HCT116 (cell line): ENCODE measurements at places on chromosomes 3 and 15. TPM values are rescaled to one million over a fixed set of nuclear protein-coding genes. Genes with fewer than 3 reads are reported as not detected.

Gene FAM81A
- 6.6 TPM for total RNA-seq

Gene P2RY14
- total RNA-seq = not detected

Gene KIF23
- total RNA-seq = 83.7 TPM

Gene PP2D1
- total RNA-seq = not detected

Gene AGBL1
- not detected for total RNA-seq
